ENCODE measurements at places on chromosomes 4 and X. TPM values are rescaled to one million over a fixed set of nuclear protein-coding genes. Genes with fewer than 3 reads are reported as not detected.
A peak's percentile ranks its signal among the peaks of the same experiment; 100 is the strongest.

DNA sequence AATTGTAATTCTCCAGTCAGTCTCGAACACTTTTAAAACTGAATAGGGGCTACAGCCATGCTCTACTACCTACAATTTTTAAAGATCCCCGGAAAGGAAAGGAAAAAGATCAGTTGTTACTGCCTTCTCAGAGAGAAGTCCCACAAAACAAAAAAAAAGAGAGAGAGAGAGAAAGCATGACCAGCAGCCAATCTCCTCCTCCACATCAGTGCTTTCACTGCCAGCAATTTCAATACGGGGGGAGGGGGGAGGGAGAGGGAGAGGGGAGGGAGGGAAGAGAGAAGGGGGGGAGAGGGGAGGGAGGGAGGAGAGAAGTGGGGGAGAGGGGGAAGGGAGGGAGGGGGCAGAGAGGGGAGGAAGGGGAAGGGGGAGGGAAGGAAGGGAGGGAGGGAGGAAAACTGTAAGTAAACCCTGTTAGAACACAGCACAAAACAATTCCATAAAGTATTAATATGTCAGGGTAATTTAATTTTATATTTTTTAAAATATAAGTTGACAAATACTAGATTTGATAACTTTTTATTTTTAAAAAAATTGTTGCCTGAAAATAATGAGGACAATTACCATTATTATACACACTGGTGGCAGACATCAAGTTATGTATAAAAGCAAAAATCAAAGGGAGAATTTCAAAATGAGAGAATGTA lies 108.0 kb downstream of the LRBA start:
- DNase-seq, result no peak

Gene NXF2
- not detected for total RNA-seq

Gene TLL1
- total RNA-seq, result not detected

GRCh38 chr4:42330002-42330592 lies 67.2 kb upstream of the SHISA3 start:
- DNase-seq, result no peak

DNA sequence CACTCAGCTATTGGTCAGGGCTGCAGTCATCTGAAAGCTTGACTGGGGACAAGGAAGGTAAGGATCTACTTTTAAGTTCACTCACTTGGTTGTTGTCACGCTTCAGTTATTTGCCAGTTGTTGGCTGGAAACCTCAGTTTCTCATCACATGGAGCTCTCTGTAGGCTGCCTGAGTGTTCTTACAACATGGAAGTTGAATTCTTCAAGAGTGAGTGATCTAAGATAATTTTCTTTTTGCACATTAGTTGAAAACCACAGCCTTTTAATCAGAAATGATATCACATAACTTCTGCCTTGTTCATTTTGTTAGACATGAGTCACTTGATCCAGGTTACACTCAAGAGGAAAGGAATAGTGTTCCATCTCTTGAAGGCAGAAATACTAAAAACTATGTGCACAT lies 552.7 kb downstream of the RAPGEF2 start:
- DNase-seq, result no peak

- DNase-seq, result no peak
These were observed 139.7 kb downstream of the LRBA start for GRCh38 chr4:150875367-150875766.

- DNase-seq, result peak; percentile 72
These were observed 45.7 kb downstream of the TRIM61 start for GRCh38 chr4:164931551-164932324.

DNA sequence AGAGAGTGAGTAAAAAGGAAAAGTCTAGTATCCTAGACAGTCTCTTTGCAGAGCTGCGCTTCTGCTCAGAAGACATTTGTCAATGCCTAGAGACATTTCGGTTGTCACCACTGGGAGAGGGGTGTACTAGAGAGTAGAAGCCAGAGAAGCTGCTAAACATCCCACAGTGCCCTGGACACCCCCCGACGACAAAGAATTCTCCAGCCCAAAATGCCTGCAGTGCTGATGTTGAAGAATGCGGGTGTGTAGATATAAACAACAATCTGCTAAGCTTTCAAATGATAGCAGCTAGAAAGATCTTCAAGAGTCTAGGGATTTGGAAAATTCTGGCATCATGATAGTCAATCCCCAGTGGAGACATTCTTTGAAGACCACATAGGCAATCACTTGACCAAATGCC lies 90.1 kb downstream of the PALLD start:
- no peak for DNase-seq

DNA sequence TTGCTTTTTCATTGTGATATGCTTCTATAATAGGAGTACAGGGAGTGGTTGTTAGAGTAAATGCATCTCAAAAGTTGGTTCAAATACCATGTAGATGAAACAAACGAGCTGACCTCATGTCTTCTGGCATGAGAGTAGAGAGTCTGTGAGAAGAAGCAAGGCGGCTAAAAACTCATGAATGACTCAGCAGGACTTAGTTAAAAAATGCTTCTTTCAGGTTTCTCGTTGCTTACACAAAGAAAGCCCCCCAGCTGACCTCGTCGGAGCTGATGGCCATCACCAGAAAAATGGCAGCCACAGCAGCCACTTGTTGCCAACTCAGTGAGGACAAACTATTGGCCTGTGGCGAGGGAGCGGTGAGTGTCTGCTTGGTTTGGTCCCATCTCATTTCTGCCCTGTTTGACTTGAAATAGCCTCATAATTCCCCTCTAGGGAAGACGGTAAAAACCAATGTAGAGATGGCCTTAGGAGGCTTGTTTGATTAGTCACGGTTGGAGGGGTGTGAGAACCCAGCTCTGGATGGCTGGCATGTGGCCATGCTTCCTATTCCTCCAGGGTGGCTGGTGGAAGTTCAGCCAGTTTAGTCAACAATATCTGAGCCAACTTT lies 14.5 kb downstream of the AFP start:
- DNase-seq, result peak; percentile 95

DNA sequence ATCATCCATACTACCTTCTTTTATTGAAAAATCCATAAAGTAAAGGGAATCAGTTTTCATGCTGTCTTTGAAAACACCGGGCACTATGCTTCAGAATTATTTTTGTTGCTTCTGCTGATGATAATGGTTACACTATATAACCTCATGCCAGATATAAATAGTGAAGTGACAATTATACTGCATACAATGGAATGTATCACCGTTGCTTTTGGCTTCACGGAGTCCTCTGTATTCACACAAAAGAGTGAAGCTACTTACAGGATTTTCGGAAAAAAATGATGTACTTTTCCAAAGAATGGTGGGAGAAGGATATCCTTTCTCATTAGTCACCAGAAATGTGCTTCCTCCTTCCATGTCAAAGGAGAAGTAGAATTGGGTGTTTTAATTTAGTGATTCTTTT lies 159.1 kb upstream of the PITX2 start:
- no peak for DNase-seq

GRCh38 chrX:2561456-2561855 lies 60.7 kb upstream of the DHRSX start:
- DNase-seq, result no peak

GRCh38 chr4:174275101-174275500 lies 8.4 kb downstream of the FBXO8 start:
- DNase-seq, result no peak

Gene TMPRSS11A
- not detected for total RNA-seq

Gene AFM
- total RNA-seq, result not detected

DNA sequence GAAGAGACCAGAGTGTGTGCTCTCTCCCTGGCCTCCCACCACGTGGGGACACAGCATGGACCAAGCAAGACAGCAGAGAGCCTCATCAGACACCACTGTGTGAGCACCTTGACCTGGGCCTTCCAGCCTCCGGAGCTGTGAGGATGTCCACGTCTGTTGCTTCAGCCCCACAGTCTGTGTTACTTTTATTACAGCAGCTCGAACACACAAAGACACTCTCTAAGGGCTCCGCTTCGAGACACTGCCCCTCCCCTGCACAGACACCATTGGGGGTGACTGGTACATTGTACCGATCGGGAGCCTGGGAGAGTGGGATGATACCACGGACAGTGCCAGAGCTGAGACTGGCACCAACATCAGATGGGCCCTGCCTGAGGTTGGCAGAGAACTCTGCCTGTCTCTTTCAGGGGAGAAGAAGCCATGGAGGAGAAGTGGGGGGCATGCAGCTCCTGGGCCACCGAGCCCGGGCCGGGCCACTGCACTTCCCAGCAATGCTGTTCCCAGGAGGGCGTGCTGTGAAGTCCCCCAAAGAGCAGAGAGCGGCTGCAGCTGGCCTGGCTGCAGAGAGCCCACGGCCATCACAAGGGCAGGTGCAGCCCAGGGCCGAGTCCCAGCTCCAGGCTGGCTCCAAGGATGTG lies 48.1 kb upstream of the HMX1 start:
- no peak for DNase-seq

DNA sequence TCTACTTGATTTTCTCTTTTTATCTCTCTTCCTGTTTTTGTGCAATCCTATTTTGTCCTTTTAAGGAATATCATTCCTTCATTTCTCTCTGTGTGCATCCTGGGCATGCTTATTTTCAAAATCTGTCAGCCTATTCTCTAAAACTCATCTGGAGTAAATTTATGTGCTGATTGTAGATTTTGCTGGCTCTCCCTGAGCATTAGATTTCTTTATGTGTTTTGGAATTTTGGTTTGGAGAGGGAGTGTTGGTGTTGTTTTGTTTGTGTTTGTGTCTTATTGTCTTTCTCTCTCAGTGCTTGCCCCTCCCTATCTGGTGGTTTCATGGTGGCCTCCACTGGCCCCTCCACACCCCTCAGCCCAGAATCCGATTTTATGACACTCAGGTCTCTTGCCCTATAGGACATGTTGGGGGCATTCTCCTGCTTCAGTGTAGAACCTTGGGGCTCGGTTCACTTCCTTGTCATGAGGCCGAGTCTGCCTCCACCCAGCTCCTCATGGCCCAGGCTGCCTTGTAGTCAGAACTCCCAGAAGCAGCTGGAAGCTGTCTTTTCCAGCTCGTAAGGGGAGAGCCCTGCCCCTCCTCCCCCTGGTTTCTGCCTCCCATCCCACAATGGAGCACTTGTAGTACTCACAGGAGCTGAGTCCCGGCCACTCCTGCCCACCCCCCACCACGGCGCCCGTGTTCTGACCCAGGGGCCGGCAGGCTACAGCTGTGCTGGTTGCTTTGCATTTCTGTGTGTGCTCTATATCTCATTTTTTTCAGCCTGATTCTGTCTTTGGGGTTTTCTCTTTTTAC lies 24.5 kb upstream of the PJA1 start:
- DNase-seq, result no peak

Gene HPSE
- total RNA-seq, result 1.0 TPM

Gene S100P
- total RNA-seq, result not detected

GRCh38 chrX:40152173-40152711 lies 54.5 kb upstream of the BCOR start:
- peak; percentile 67 for DNase-seq

- DNase-seq, result peak; percentile 1
These were observed 142.7 kb downstream of the RPA4 start for GRCh38 chrX:97026406-97026805.

Gene PAGE2B
- not detected for total RNA-seq

DNA sequence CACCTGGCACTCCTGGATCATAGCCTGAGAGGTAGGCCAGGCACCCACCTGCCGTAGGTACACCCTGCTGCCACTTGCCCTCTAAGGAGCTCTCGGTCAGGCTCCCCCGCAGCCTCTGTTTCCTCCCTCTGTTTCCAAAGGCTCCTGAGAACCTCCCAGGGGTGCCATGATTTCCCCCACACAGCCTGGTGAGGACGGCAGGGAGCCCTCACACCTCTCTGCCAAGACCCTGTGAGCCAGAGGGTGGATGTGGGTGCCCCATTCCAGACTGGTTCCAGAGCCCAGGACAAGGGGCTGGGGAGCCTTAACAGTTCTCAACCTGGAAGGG lies 1.6 kb upstream of the ABLIM2 start:
- DNase-seq, result no peak

Gene SLC38A5
- 34.5 TPM for total RNA-seq

DNA sequence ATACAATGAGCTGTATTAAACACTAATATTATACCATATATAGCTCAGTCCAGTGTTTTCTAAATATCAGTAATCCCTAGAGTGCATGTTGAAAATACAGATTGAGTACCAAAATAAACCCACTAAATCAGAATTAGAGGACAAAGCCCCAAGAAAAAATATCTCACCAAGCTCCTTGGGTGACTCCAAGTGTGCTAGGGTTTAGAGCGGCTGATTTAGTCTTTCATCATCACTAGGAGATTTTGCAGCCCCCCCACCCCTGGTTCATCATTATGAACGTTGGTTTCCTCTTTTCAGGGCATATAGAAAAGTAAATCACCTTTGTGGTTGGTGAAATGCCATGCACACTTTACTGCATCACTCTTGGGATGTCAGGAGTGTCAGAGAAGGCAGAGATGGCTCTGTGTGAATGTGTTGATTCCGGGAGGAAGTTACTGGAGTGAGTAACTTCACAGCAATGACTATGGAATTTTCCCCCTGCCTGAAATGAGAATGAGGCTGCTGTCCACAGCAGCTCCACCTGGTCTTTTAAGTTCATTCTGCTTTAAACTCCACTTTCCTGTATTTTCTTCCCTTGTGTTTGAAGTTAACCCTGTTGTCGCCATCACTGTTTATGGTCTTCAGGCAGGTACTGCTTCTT lies 25.2 kb upstream of the ANAPC4 start:
- peak; percentile 73 for DNase-seq

- peak; percentile 56 for DNase-seq
These were observed 694 bp downstream of the PDS5A start for GRCh38 chr4:39976945-39977488.

DNA sequence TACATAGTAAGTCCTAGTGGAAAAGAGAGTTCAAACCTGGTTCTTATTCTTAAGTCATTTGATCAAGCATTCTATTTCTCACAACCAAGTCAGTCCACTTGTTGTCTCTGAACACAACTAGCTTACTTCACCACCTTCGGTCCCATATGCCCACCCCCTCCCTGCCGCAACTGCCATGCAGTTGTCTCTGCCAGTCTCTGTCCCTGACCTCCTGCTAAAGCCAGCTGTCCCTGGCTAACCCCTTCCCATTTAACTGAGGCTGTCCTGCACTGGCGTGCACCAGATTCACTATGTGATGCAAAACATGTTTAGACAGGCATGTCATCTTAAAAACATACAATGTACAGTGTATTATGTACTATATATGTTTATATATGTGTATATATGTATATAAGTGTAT lies 12.7 kb downstream of the FRAS1 start:
- DNase-seq, result no peak

Gene ALB
- total RNA-seq, result not detected

GRCh38 chrX:43971966-43972961 lies 926 bp downstream of the NDP start:
- DNase-seq, result no peak

Gene NSUN7
- total RNA-seq, result not detected

Gene CSAG2
- not detected for total RNA-seq

- DNase-seq, result peak; percentile 89
These were observed 19.2 kb downstream of the PNMA6E start for GRCh38 chrX:153381684-153382532.

- no peak for DNase-seq
These were observed 352.7 kb upstream of the IGFBP7 start for GRCh38 chr4:57462843-57463242.

Data from GM23248 (cell line).